H1 (cell line): ENCODE measurements at places on chromosomes 7 and 10.
A peak's percentile ranks its signal among the peaks of the same experiment; 100 is the strongest.

DNA sequence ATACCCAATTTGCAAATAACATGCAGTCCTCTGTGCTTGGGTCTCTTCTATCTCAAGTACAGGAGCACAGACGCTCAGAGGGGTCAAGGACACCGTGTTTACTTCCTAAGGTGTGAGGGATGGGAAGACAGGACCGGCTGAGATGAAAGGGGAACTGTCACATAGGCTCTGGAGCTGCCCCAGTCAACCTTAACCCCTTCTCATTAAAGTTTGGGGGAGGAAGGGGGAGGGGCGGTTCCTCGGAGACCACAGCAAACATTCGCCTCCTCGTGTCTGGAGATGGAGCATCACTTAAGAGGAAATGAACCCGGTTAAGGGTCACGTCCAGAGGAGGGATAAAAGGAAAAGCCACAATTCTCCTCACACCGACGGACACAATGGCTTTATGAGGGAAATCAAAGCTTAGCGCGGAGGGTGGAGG is 1.1 kb downstream of the SH3PXD2A start:
- H3K4me3 ChIP-seq = peak overlapping the region; percentile 75
- H3K36me3 ChIP-seq = no peaks in the 10 kb centered on the region
- DNase-seq = no peak
- peaks cover 6% of the 10 kb centered on the region for H3K4me1 ChIP-seq
- H3K27ac ChIP-seq = no peak overlapping the region

GRCh38 chr7:41445946-41446345 is 256.9 kb downstream of the INHBA start:
- no peak overlapping the region for H3K27ac ChIP-seq
- H3K4me1 ChIP-seq = peaks cover 3% of the 10 kb centered on the region; the same call in 1 of the 2 replicates

GRCh38 chr10:60964257-60965235 is 20.6 kb upstream of the RHOBTB1 start:
- no peak overlapping the region for H3K27ac ChIP-seq
- DNase-seq = no peak
- no peaks in the 10 kb centered on the region for H3K36me3 ChIP-seq

- H3K4me3 ChIP-seq = no peak overlapping the region
- peaks cover 15% of the 10 kb centered on the region for H3K4me1 ChIP-seq
- DNase-seq = no peak
- H3K36me3 ChIP-seq = no peaks in the 10 kb centered on the region
- H3K27me3 ChIP-seq = no peaks in the 10 kb centered on the region
These were observed 347.0 kb downstream of the KCNMA1 start for GRCh38 chr10:77290528-77291155.

GRCh38 chr10:60714233-60714632 is 64.0 kb upstream of the CDK1 start:
- no peaks in the 10 kb centered on the region for H3K4me1 ChIP-seq
- no peaks in the 10 kb centered on the region for H3K27me3 ChIP-seq
- H3K36me3 ChIP-seq = no peaks in the 10 kb centered on the region
- H3K4me3 ChIP-seq = no peak overlapping the region
- no peak overlapping the region for H3K27ac ChIP-seq
- no peak for DNase-seq

DNA sequence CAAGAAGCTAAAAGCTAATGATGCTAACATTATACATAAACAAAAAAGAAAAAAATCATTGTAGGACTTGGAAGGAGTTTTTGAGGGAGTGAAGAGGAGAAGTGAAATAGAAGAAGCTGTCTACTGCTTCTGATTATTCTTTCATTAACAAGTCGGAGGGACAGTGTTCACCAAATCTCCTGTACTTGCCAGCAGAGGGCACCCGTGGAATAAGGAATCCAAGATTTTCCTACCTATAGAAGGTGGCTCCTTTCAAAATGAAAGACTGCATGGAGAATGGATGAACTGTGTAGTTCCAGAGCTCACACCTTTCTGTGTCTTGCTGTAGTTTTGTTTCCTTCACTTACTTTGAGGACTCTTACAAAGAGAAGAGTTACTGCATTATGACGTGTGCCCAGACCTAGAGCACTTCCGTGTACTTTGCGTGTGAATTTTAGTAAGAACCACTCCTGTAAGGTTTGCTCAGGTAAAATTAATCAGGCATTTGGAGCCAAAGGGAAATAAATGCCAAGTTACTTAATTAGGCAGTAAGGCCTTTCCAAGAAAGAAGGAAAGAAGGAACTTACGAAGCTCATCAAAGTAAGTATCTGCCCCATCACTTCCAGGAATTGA is 145.1 kb downstream of the SEMA3D start:
- H3K36me3 ChIP-seq = no peaks in the 10 kb centered on the region
- peak; percentile 72 for DNase-seq

DNA sequence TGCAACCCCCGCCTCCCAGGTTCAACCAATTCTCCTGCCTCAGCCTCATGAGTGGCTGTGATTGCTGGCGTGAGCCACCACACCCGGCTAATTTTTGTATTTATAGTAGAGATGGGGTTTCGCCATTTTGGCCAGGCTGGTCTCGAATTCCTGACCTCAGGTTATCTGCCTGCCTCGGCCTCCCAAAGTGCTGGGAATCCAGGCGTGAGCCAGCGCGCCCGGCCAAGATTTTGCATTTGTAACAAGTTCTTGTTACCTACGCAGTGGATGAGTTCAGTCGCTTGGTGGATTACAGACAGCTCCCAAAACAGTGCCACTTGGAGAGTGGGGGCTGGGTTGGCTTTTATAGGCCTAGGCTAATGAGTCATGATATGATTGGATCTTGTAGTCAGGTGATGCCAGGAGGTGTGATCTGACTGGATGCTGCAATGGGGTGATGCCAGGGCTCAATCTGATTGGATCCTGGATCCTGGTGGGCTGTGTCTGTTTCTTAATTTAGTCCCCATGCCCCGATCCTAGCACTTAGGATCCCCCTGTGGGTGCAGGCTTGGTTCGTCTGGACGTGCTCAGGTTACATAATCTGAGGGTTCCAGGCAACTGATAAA is 20.3 kb downstream of the SBDS start:
- no peak for DNase-seq
- no peaks in the 10 kb centered on the region for H3K27me3 ChIP-seq
- H3K36me3 ChIP-seq = no peaks in the 10 kb centered on the region
- no peak overlapping the region for H3K4me3 ChIP-seq
- H3K4me1 ChIP-seq = no peaks in the 10 kb centered on the region
